ENCODE measurements at places on chromosomes 3 and 15.

DNA sequence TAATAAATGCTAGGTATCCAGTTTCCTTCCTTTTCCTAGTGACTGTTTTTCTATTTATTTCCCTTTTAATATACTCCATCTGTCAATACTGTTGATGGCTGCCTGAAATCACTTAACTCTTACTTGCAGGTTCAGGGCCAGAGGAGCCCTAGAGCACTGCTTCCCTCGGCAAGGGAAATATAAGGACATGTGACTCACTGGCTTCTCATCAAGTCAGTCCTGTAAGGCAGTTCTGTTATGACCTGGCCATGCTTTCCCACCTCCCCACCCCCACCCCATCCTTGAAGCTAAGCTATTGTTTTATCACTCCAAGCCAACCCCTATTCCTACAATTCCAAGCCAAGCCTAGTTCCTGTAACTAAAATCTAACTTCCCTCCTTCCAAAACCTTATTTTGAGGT, 800.7 kb downstream of the ROBO1 start:
- ATAC-seq = no peak

- ATAC-seq = no peak
Measured at GRCh38 chr3:183061391-183062172, 37.7 kb downstream of the MCCC1 start.

GRCh38 chr3:64837986-64838735, 150.4 kb upstream of the ADAMTS9 start:
- ATAC-seq = no peak

DNA sequence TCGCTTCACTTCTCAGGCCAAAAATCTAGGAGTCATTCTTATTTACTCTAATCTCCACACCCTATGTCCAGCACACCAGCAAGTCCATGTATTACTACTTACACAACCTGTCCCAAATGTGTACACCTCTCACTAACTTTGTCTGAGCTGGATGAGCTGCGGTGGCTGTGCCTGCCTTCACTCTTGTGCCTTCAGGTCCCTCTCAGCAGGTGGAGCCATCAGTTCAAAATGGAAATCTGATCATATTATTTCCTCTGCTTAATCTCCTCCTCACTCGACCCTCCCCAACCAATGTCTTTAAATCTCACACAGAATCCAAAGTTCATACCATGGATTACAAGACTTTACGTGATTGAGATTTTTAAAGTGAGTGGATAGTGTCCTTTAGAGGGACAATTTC, 82.8 kb downstream of the SSR3 start:
- peak; percentile 27 for ATAC-seq

DNA sequence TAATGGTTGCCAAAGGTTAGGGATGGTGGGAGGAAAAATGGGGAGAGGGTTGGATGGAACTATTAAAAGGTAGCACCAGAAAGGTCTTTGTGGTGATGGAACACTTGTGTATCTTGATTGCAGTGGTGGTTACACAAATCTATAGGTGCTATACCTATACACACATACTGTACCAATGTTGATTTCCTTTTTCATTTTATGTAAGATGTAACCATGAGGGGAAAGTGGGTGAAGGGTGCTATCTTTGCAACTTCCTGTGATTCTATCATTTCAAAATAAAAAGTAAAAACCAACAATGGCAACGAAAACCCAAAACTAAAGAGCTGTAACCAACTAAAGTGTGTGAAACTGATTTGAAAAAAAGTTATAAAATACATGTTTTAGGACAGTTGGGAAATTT, 761 bp upstream of the ZNF35 start:
- no peak for ATAC-seq

DNA sequence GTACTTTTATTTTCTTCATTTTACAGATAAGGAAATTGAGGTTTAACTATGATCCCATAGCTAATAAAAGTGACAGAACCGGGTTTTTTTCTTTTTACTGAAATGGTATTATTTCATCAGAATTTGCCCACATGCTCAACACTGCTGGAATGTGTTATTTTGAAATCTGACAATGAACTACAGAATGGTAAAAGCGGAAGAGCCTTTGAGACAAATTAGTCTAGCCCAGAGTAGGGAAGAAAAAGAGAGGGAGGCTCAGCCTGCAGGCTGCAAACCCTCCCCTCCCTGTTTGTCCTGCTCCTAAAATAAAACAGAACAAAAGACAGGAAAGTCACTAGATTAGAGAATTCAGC, 100.3 kb upstream of the LIPC start:
- no peak for ATAC-seq

DNA sequence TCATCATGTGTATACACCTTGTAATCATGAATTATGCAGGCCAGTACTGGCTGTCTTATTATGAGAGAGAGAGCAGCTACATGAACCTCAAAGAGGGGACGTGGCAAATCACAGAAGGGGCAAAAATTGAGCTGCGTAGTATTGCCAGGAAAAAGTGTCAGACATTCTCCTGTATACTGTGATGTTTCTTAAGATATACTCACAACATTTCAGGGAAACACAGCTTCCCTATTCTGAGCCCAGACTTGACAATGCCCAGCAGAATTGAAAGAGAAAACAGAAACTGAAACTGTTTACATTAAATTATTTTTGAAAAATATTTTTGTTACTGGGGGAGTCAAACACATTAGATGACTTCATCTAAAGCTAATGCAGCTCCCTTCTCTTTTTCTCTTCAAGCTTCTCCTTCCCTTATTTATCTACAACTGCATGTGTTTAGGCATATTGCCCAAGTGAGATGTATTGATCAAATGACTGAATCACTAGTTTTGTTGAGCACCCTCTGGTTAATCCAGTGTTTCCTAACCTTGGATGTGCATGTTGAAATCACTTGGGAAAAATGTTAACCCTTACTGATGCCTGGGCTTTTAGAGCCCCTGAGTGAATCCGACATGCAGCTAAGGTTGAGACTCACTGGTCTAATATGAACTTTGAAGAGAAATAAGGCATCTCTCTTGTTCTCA, 39.5 kb downstream of the CADPS start:
- no peak for ATAC-seq

- no peak for ATAC-seq
Measured at GRCh38 chr3:46381625-46382024, 10.9 kb downstream of the CCR5 start.

DNA sequence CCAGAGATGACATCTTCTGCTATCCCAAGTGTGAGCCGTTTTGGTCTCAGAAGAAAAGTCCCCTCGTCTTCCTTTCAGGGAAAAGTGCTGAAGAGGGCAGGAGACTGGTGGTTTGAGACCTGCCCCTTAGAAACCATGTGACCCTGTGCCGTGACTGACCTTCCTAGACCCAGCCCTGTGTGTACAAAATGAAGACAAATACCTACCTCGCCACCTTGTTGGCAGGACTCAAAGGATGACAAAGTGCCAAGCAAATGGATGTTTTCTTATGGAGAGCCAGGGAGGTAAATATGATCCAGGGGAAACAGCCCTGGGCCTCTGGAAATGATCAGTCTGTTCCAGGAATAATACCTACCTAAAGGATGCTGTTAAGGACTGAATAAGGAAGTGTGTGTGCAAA, 41.3 kb downstream of the FAM174B start:
- ATAC-seq = no peak

DNA sequence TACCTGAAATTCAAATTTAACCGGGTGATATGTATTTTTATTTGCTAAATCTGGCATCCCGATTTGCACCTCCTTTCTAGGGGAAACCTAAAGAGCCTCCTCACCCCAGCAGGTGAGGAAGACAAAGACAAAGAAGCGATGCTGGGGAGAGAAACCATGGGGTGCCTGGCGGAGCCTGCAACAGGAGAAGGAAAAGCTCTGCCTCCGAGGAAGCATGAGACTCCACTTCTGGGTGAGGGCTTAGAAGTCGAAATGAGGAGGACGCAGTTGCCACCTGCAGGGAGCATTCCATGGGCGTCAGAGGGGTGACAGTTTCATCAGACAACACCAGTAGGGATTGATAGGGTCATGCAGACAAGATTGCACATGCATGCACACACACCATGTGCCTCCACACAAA, 30.5 kb upstream of the LYZL4 start:
- ATAC-seq = no peak

DNA sequence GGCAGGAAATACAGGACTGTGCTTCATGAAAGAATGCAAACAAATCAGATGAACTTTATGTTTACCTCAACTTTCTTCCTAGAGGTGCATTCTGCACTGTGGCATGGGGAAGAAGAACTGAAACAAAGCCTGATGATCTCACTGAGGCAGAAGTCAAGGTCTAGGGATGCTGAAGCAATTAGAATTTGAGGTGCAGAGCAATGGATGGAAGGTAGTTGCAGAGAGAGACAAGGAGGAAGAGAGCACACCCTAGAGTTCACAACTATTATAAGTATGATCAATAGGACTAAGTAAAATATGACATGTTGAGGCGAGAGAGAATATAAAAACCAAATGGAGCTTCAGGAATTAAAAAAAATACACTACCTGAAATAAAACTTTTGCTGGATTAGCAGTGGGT, 420.1 kb downstream of the EDEM1 start:
- ATAC-seq = no peak

DNA sequence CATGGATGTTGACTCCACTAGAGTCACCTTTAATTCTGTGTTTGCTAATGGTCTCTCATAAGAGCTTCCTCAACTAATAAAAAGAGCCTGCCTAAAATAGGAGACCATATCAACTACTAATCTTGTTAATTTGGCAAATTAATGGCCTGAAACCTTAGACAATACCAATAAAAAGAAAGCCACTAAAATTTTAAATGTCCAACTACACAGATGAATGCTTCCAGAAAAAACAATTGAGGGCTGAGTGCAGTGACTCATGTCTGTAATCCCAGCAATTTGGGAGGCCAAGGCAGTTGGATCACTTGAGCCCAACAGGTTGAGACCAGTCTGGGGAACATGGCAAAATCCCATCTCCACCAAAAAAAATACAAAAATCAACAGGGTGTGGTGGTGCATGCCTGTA, 230.9 kb downstream of the NSUN3 start:
- ATAC-seq = no peak

DNA sequence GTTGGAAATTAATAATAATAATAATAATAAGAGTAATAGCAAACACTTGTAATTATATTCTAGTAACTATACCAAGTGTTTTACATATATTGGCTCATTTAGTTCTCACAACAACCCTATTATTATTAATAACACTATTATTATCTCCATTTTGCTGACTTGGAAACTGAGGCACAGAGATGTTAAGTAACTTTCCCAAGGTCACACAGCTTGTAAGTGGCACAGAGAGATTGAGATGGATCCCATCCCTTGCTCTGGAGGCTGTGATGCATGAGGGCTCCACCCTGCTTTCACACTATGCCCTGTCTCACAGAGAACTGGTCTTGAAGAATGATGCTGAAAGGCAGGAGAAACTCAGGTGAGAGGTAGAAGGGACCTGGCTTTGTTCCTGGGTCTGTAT, 31.9 kb downstream of the TRIM42 start:
- ATAC-seq = no peak

DNA sequence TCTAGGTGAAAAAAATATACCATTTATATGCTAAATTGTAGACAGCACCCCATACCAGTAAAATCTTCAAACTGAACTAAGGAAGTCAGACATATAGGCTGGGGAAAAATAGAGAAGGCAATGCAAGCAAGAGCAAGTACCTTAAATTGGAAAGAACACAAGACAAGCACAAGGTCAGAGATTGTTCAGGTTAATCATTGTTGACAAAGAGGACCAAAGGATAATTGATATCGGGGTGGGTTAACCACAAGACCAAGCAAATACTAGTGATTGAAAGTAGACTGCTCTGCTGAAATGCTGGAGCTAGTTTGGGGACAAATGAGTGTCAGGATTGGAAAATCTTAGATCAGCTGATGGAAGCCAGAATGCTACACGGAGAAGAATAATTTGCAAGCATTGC, 499.8 kb downstream of the ROBO2 start:
- no peak for ATAC-seq
